ENCODE measurements at places on chromosomes 5 and 9.

DNA sequence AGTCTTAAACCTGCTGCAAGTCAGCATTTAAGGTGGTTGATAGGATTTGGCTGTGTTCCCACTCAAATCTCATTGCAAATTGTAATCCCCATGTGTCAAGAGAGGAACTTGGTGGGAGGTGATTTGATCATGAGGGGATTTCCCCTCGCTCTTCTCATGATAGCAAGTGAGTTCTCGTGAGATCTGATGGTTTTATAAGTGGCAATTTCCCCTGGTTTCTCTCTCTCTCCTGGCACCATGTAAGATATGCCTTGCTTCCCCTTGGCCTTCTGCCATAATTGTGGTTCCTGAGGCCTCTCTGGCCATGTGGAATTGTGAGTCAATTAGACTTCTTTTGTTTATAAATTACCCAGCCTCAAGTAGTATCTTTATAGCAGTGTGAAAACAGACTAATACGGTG is 84.3 kb upstream of the SMC2 start:
- DNase-seq: no peak

DNA sequence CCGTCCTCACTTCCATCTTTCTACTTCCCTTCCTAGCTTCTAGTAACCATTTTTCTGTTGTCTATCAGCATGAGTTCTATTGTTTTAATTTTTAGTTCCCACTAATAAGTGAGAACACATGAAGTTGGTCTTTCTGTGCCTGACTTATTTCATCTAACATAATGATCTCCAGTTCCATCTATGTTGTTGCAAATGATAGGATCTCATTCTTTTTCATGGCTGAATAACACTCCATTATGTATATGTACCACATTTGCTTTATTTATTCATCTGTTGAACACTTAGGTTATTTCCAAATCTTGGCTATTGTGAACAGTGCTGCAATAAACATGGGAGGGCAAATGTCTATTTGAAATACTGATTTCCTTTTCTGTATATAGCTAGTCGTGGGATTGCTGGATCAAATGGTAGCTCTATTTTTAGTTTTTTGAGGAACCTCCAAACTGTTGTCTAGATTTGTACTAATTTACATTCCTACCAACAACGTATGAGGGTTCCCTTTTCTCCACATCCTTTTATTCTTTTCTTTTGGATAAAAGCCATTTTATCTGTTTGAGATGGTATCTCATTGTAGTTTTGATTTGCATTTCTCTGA is 50.3 kb downstream of the NSD1 start:
- DNase-seq: no peak

- DNase-seq: no peak
Observed at GRCh38 chr5:51148437-51148836, 234.8 kb upstream of the ISL1 start.

DNA sequence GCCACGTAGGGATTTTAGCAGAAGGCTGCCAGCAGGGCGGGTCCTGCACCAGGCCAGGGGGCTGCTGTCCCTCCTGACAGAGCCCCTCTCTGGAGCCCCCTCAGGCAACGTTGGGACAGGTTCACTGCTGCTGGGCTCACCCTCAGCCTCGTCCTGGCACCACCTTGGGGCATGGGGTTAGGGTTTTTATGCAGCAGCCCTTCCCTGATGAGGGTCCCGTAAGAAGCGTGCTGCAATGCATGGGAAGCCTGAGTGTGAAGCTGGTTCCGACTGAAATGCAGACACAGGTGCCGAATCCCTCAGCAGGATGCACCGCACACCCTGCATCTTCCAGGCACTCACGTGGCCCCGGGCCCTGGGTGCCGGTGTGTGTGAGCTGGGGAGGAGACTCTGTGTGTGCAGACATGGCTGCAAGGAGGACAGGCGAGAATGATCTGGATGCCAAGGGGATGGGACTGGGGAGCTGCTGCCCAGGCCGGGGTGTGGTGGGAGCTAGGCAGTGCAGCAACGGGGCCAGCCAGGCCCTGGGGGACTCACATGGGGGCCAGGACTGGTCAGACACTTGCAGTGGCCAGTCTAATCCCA is 27.1 kb downstream of the ZDHHC11B start:
- peak; percentile 52 for DNase-seq

GRCh38 chr9:134693011-134693410 is 51.4 kb downstream of the COL5A1 start:
- DNase-seq: no peak

- no peak for DNase-seq
Observed at GRCh38 chr5:126858441-126858840, 81.5 kb downstream of the LMNB1 start.

DNA sequence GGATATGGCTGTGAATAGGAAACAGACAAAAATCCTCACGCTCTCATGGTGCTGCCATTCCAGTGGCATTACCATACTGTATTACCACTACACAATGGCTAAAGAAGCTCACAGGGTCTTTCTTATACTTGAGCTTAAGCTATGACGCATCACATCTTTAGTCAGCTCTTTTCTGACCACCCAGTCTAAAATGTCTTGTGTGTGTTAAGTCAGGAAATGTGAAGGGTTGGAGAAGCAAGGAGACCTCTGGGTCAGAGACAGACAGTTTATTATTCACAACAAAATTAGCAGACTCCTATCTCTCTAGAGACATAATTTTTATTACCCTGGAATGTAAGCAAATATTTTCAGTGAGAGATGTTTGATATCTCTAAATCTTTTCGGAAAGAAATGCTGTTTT is 1583.2 kb upstream of the WWC1 start:
- DNase-seq: no peak

GRCh38 chr9:72412483-72413040 is 47.6 kb upstream of the ZFAND5 start:
- DNase-seq: no peak

- no peak for DNase-seq
Observed at GRCh38 chr5:367358-368130, 46.0 kb downstream of the AHRR start.

GRCh38 chr5:146828385-146828784 is 50.2 kb downstream of the PPP2R2B start:
- DNase-seq: no peak

DNA sequence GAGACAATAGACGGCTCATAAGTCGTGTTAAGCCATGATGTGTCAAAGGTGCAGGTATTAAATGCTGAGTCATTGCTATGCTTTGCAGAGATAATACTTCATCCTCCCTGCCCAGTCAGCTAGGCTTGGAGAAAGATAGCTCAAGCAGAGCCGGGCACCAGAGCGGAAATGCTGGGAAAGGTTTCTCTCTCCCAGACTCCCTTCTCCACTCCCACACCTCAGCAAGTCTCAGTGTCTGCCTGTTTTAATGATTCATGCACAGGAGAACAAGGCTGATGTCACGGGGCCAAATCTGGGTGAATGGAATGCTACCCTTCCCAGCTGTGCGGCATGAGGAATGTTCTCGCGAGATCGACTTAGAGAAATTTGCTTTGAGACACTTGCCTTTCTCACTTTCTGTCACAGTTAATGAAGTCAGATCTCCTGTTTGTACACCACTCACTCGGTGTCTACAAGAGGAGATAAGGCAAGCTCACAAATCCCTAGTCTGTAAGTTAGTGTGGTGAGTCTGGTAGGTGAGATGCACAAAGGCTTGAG is 204.4 kb downstream of the EFNA5 start:
- no peak for DNase-seq

GRCh38 chr5:154202379-154203260 is 12.1 kb downstream of the GALNT10 start:
- peak; percentile 75 for DNase-seq

DNA sequence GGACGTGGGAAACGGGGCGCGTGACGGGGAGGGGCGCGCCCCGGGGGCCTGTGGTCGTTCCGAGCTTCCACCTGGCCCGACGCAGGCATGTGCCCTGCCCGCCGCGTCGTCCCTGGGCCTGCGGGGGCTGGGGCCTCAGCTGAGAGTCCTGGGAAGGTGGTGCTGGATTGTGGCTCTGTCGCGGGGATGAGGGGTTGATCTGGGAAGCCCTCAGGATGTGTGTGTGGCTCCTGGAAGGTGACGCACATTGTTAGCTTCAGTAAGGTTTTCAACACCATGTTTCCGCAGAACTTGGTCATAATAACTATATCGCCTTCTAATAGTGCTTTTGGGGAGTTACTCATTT is 589.1 kb downstream of the MTRR start:
- no peak for DNase-seq
